ENCODE measurements at places on chromosomes 16 and 17.

- no peak for DNase-seq
Observed at GRCh38 chr17:62091804-62092203, 26.7 kb upstream of the MED13 start.

DNA sequence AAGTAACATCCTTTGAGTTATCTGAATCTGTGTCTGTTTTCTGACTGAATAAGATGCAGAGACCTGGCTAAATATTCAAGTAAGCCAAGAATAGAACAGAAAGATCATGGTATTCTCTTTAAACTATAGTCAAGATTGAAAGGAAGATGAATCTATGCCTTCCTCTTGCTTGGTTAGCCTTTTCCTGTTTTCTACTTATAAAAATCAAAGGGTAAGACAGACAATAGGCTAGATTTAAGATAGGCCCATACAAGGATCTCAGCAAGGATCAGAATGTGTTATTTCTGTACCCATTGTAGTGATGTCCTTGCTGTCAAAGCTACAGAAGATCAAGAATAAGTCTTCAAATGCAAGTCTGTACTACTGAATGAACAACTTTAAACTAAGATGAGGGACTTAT, 7.0 kb upstream of the CDR2 start:
- no peak for DNase-seq

- no peak for DNase-seq
Observed at GRCh38 chr17:63785556-63785955, 11.6 kb downstream of the DDX42 start.

DNA sequence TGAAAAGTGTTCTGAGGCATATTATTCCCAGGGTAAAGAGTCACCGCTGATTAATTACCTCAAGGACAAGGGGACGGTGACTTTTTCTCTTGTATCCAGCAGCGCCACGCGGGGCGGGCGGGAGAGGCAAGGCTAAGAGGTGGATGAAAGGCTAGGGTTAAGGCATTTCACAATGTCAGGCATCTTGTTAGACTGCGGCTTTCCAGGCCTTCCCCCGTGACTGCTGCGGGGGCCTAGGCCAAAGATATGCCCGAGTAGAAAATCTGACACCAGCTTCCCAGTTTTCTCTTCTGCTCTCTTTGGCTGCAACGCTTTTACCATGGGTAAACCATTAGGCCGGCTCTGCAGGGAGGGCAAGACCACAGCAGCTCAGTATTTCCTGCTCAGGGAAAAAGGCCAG, 698.2 kb downstream of the MAF start:
- no peak for DNase-seq

GRCh38 chr16:75627851-75628250, 4.8 kb upstream of the ADAT1 start:
- DNase-seq, result no peak
